ENCODE measurements at places on chromosomes 1 and 21.
A peak's percentile ranks its signal among the peaks of the same experiment; 100 is the strongest.

- no peak for DNase-seq
Measured at GRCh38 chr1:243595527-243596210, 254.4 kb downstream of the AKT3 start.

GRCh38 chr21:40562242-40563002 is 284.5 kb downstream of the DSCAM start:
- no peak for DNase-seq

DNA sequence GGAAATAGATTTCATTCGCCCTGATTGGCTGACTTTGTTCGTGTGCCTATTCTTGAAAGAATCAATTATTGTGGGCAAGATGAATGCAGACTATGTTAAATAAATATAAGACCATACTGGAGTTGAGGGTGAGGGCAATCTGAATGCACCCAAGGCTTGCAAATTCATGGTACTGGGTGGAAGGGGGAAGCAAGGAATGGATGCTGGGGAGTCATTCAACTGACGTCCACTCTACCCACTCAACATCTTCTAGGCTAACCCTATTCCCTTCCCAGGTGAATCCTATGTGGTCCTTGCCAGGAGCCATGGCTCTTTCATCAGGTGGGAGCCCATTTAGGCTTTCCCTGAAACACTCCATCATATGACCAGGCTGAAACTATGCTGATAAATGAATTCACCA is 5.7 kb upstream of the CYP4B1 start:
- no peak for DNase-seq

- no peak for DNase-seq
Measured at GRCh38 chr1:208405014-208405413, 160.8 kb upstream of the PLXNA2 start.

GRCh38 chr1:41414296-41414695 is 53.1 kb downstream of the FOXO6 start:
- DNase-seq = no peak

DNA sequence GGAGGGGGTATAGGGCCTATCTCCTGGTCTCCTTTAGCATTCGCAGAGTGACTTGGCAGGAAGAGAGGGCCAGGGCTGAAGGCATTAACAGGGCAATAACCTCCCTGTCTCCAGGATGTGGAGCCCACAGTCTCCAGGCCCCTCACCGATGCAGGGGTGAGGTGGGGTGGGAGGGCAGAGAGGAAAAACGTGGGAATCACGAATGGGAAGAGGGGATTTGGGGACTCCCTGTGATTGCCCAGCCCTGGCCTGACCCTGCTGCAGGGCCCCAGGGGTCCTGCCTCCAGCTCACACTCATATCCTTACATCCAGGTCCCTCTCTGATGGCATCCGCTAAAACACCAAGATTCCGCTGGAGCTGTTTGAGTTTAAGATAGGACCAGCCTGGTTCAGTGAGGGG is 14.6 kb downstream of the TFAP2E start:
- no peak for DNase-seq

DNA sequence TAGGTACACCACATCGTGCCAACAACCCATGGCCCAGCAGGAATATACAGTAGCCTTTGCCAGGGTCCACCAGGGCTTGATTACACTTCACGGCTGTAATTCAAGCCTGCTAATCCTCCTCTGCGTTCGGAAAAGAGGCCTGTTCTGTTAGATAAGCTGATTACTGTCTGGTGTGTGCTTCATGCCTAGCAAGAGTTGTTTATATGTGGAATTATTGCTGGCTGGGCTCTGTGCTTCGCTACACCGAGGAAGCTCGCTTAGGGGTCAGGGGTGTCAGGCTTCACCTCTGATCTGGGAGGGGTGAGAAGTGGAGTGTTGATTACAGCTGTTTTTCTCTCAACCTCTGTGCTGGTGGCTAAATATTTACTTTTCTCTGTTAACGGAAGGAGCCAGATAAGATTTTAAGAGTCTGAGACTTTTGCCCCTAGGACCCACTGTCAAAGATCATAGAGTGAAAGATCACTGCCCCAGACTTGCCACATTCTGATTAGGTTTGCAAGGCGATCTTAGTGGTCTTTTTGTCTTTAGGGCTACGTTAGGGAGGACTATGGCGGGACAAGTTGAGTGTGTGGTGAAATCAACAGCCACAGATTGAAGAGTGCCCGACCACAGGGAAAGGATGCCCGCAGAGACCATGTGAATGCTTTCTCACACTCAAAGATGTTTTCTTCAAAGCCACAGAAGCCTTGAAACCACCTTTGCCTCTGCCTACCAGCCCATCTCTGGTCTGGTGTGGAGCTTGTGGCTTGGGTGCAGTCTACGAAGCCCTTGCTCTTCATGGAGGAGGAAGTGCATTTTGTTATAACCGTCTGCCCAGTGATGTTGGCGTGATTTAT is 216.1 kb downstream of the PBX1 start:
- DNase-seq = peak; percentile 81

GRCh38 chr21:28737674-28738419 is 254.8 kb downstream of the LTN1 start:
- no peak for DNase-seq

GRCh38 chr1:47191940-47192457 is 2.2 kb upstream of the PDZK1IP1 start:
- DNase-seq = no peak

- no peak for DNase-seq
Measured at GRCh38 chr1:119083479-119083878, 57.0 kb downstream of the WARS2 start.

DNA sequence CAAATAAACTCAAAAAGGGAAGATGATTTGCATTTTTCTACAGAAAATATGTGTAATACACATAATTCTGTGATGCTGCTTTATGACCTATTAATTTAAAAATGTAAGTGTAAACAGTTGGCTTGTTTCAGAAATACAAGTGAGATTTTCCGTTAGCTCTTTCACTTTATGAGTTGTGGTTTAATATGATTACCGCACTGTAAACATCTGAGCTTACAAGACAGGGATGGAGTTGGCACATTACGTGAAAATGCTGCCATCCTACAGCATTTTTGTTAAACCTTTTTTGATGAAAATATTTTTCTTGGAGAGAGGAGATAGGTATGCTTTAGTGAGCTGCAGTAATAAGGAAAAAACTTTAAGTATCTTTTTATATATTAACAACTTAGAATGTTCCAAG is 426.8 kb upstream of the ADAMTS5 start:
- DNase-seq = no peak

- DNase-seq = no peak
Measured at GRCh38 chr1:29698033-29698432, 461.7 kb downstream of the PTPRU start.

DNA sequence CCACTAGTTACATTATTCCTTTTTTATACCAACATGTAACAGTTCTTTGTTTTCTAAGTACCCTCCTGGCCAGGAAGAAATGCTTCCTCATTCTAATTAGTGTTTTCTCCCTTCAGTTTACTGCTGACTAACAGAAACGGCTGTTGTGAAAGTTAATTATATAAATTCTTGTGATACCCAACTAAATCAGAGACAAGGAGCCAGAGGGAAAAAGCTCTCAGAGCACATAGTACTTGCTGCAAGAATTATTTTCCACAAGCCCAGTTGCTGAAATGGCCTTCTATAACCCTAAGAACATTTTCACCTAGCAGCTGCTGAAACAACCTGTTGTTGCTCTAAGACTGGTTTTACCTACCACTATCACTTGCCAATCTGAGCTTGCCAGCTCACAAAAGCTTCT is 82.4 kb downstream of the FAF1 start:
- no peak for DNase-seq

- DNase-seq = no peak
Measured at GRCh38 chr1:32991386-32991785, 26.8 kb upstream of the RNF19B start.
